ENCODE measurements at places on chromosomes 12 and 14.

GRCh38 chr14:66056268-66056907, 429.8 kb upstream of the CCDC196 start:
- DNase-seq: no peak

DNA sequence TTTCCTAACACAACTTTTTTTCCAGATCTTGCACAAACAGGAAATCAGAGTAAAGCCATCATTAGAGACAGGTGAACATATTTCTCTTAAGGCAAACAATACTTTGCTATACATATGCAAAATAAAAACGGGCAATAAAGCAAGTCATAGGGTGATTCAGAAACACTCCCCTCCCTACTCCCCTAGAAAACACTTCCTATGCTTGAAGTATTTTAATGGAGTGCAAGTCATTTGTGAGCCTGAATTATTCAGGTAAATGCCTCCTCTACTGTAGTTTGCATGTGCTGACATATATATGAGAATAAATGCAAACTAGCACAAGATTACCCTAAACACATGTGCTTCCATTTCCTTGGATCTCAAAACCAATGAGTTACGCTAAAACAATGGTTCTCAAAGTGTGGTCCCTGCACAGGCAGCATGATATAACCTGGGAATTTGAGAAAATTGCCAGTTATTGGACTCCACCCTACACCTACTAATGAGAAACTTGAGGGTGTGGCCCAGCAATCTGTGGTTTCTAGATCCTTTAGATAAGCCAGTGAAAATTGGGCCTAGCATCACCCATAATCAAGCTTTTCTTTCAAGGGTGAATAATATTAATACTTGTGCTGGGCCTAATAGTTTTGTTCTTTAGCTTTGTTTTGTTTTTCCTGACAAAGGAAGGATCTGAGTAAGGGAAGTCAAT, 159.7 kb upstream of the BMP4 start:
- DNase-seq: no peak

DNA sequence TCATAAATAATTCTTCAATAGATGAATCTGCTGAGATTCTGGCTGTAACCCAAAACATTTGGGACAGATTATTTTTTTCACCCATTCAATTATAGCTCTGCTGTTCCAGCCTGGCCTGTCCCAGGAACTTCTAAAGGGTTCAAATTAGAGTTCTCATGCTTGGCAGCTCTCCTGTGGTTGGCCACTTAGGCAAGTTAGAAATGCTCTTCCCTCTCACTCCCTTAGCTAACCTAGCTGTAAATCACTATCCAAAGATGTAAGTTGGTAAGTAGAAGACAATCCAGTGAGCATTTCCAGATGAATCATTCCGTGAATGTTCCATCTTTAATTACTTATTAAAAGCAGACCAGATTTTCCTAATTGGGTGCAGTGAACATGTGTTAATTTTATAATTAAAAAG, 760.4 kb upstream of the TBX3 start:
- peak; percentile 94 for DNase-seq

GRCh38 chr12:16187660-16188059, 89.8 kb downstream of the SLC15A5 start:
- no peak for DNase-seq

- DNase-seq: no peak
Measured at GRCh38 chr12:82757656-82758055, 71.0 kb downstream of the TMTC2 start.

DNA sequence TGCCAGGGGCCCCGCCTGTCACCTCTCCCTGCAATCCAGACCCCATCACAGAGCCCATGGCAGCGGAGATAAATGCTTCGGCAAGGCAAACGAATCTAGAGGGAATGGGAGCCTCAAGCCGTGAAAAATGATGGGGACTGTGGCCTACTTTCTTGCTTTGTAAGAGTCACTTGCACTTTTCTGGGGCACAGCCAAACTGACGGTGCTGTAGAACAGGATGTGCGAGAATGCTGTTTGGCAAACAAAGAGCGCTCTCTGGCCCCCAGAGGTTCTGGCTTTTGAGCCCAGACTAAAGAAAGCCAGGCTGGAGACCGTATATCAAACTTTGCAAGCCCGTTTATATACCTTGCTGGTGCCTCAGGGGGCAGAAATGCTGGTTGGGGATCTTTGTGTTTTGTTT, 108.7 kb downstream of the CACNA1C start:
- DNase-seq: peak; percentile 39

- no peak for DNase-seq
Measured at GRCh38 chr14:104874571-104875411, 9.7 kb downstream of the CEP170B start.

DNA sequence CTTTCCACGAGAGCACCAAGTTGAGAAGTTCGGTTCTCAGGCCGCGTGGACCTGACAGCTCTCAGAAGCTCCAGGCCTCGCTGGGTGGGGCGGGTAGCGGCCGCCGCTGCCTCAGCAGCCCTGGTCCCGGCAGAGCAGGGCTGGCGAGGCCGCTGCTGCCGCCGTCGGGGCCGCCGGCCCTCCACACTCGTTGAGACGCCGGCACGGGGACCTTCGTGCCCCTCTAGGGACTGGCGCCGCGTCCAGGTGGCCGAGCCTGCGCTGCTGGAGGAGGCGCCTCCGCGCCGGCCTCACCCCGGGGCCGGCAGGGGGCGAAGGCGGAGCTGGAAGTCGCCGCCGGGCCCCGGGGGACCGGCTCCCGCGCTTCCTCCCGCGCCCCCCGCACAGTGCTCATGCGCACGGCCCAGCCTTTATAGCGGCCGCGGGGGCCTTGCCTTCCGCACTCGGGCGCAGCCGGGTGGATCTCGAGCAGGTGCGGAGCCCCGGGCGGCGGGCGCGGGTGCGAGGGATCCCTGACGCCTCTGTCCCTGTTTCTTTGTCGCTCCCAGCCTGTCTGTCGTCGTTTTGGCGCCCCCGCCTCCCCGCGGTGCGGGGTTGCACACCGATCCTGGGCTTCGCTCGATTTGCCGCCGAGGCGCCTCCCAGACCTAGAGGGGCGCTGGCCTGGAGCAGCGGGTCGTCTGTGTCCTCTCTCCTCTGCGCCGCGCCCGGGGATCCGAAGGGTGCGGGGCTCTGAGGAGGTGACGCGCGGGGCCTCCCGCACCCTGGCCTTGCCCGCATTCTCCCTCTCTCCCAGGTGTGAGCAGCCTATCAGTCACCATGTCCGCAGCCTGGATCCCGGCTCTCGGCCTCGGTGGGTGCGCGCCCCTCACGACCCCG, at the start of gene COCH:
COCH (plus strand) TSS at position 440 of the 879 bp plus-strand sequence; CDS start at position 820, 380 bp downstream.
- no peak for DNase-seq

GRCh38 chr12:122159882-122160281, 14.1 kb downstream of the IL31 start:
- no peak for DNase-seq

GRCh38 chr14:106509807-106510206, 983.4 kb downstream of the TMEM121 start:
- DNase-seq: no peak

DNA sequence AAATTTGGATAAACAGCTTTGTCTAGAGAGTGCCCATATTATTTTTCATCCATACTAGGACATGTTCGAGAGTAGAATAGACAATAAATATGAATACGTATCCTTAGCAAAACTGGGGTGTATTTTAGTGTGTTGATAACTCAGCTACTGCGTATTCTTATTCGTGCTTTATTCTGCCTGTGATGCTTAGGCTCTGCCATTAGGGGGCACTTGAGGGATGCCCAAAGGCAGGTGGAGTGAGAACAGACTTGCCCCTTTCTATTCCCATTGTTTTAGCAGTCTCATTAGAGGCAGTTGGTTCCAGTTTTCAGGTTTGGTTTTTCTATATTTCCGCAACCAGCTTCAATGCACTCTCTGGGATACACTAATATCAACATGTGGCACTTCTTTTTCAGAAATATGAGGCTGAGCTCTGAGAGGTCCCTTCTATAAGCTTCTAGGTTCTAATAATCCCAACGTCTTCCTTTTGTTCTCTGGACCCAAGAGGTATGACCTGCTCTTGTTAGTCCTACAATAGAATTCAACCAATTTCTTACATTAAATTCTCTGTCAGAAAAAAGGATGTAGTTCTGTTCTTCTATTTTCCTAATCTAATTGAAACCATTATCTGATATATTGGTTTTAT, 985.7 kb upstream of the FBXO33 start:
- no peak for DNase-seq

- DNase-seq: no peak
Measured at GRCh38 chr14:102916347-102917055, 6.0 kb upstream of the AMN start.

- no peak for DNase-seq
Measured at GRCh38 chr14:99081156-99081765, 190.7 kb downstream of the BCL11B start.

GRCh38 chr14:25053585-25053984, 3.6 kb upstream of the STXBP6 start:
- no peak for DNase-seq

DNA sequence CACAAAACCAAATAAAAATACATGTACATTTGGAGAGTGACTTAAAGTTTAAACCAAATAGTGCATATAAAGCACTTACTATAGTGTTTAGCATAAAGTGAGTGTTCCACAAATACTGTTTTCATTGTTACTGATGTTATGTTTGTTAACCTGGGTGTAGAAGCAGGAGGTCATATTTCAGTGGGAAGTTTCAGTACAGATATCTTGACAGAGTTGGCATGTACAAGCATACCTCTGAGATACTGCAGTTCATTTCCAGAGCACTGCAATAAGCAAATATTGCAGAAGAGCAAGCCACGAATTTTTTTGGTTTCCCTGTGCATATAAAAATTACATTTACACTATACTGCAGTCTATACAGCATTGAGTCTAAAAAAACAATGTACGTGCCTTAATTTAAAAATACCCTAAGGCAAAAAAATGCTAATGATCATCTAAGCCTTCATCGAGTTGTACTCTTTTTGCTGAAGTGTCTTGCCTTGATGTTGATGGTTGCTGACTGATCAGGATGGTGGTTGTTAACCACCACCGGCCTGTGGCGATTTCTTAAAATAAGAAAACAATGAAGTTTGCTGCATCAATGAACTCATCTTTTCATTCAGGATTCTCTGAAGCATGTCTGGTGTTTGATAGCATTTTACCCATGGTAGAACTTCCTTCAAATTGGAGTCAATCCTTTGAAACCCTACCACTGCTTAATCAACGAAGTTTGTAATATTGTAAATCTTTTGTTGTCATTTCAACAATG, 361.1 kb upstream of the RPL10L start:
- DNase-seq: no peak

DNA sequence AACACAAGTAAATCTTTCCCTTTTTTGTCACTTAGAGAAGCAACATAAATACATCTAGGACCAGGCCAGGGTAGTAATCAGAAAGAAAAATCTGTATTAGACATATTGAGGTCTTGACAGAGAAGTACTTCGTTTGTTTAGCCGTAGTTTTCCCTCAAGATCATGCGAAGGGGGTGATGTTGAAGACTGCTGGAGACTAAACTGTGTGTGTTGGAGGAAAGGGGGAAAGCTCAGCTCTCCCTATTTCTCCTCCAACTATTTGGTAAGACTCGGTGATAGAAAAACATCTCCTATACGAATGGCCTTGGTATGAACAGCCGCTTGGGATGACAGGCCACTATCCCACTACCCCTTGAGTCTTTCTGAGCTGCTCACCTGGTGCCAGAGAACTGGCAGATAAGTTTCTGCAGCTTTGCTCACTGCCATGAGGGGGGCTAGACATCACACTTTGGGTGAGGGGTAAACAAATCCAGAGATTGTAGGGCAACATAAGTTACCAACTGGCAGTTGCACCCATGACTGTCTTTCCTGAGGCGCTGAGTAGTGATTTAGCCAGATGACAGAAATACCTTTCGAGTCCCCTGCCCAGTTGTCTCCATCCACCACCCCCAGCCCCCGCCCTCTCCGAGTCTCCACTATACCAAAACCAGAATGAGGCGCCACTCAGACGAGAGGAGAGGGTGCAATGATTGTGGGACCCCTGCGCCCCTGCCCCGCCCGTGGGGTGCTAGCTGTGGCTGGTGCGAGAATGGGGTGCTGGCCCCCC, 685 bp downstream of the VAMP1 start:
- no peak for DNase-seq

- DNase-seq: peak; percentile 15
Measured at GRCh38 chr14:79581912-79582576, 629.3 kb downstream of the DIO2 start.

GRCh38 chr12:105960319-105961083, 178.3 kb downstream of the NUAK1 start:
- peak; percentile 73 for DNase-seq

DNA sequence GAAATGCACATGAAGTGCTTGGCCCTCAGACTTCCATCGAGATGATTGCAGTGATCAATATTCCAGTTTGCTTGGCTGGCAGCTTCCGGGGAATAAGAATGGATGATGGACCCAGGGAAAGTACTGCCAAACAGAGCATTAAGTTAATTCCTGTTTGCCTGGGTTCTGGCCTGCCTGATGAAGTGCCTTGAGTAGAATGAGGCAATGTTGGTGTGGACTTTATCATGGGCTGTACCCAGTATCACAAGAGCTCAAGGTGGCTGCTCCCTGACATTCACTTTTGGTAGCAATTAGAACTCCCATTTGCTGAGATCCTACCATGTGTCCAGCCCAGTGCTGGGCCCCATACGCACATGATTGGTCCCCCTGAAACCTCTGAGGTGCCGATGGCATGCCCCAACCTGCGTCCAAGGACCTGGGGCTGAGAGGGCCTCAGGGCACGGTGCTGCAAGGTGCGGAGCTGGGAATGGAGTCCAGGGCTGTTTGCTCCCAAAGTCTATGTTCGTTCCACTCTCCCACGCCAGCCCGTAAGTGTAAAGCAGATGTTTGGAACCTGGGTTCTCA, 80.7 kb downstream of the SLC25A47 start:
- no peak for DNase-seq

- DNase-seq: no peak
Measured at GRCh38 chr12:16174282-16174681, 103.2 kb downstream of the SLC15A5 start.

GRCh38 chr12:121980191-121980891, 41.3 kb upstream of the BCL7A start:
- peak; percentile 16 for DNase-seq

DNA sequence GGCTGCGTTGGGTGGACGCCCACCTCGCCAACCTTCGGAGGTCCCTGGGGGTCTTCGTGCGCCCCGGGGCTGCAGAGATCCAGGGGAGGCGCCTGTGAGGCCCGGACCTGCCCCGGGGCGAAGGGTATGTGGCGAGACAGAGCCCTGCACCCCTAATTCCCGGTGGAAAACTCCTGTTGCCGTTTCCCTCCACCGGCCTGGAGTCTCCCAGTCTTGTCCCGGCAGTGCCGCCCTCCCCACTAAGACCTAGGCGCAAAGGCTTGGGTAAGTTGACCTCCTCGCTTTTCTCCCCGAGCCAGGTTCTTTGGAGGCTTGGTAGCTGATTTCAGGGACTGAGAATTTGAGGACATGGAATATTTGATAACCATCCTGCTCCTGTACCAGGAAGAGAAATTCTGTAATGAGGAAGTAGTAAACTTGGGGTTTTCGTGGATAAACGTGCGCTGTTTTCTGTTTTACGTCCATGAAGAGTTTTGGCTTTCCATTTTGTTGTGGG, 530 bp downstream of the APAF1 start:
- no peak for DNase-seq

Measured in AG10803 (cell line).